ENCODE measurements at places on chromosomes 1 and 21.

DNA sequence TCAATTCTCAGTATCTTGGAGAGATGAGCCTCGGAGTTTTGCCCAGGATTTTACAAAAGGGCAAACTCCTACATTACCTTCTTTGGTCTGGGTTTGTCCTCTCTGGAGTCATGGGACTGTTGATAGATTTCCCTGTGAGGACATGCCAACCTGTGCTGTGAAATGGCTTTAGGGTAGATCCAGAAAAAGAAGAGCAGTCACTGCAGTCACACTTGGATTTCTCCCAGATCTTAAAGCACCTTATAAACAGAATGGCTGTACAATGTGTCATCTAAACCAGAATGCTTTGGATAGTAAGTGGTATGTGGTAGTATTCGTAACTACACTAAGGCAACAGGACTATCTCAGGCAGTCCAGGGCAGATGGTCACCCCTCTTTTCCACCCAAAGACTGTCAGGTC, 1.9 kb upstream of the CSRP1 start:
- no peak for DNase-seq

DNA sequence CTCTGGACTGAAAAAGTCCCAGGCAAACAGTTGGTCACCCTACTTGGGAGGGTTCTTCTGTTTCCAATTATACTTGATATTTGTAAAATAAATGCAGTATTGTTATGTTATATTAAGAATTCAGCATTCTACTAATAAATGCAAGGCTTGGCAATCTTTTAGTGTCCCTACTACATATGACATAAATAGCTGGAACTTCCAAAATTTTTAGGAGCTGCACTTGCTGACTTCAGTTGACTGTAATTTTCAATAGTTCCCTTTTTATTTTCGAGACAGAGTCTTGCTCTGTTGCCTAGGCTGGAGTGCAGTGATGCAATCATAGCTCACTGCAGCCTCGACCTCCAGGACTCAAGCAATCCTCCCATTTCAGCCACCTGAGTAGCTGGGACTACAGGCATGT, 20.0 kb downstream of the FOXD3 start:
- DNase-seq: no peak

DNA sequence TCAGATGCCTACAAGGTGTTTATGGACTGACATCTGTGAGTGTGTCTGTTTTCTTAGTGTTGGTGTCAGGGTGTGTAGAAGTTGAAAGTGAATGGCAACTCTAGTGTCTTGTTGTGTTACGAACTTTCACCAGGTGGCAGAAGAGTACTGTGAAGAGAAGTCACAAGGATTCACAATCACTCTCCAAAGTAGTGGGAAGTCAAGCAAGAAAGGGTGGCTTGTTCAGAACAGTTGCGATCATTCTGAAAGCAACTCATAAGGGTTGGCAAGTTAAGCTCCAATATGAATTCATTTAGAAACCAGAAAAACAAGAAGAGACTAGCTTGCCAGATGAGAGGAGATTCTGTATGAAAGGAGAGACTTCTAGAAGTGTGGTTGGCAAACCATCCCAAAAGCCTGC, 86.1 kb downstream of the FASLG start:
- DNase-seq: peak; percentile 64

DNA sequence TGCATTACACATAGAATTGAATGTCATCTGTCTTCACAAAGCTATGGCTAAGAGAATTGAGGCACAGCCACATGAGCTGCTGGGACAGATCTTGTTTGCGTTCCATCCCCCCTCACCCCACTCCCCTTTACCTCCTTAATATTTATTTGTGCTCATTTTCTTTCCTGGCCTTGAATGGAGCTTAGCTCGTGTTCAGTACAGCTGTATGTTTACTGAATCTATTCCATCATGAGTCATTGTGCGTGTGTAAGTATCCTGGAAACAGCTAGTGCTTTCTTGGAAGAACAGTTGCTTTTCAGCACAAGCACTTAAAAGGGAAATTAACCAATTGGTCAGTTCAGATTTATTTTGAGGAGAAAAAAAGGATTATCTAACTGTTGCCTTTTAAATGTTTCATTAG, 14.7 kb downstream of the PROX1 start:
- no peak for DNase-seq

GRCh38 chr21:21764281-21764680, 766.1 kb downstream of the NCAM2 start:
- DNase-seq: no peak

GRCh38 chr1:172338295-172338735, 82.2 kb upstream of the C1orf105 start:
- DNase-seq: no peak

DNA sequence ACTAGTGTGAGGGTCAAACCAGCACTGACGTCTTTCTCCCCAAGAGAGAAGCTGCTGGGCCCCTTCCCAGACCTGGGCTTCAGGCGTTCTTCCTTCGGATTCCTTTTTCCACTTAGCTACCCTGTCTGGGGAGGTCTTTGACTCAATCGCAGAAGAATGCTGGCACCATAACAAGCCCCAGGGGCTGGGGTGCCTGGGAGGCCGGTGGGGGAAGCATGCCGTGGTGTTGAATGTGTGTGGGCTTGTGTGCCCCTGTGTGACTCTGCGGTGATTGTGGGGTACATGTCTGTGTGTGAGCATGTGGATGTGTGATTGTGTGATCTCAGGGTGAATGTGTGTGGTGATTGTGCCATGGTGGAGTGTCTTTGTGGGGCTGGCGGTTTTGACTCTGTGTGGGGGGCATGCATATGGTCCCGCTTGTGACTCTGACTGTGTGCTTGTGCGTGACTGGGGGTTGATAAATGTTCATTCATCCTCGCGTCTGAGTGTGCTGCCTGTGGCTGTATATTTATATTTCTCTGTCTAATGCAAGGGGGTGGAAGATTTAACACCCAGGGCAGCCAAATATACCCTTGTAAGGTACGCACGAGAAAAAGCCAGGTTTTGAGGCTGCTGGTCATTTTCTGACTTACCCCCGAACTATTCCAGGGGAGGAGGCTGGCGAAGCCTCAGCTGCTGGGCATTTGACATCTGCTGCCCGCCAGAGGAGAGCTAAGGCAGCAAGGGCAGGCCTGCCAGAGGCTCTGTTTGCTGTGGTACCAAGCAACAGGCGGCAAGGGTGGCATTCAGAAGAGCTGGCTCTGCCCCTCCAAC, 1.1 kb upstream of the SYNC start:
- DNase-seq: no peak

- no peak for DNase-seq
Observed at GRCh38 chr1:167517535-167518330, 596 bp downstream of the CD247 start.

GRCh38 chr1:230147253-230148125, 80.5 kb downstream of the GALNT2 start:
- DNase-seq: no peak

DNA sequence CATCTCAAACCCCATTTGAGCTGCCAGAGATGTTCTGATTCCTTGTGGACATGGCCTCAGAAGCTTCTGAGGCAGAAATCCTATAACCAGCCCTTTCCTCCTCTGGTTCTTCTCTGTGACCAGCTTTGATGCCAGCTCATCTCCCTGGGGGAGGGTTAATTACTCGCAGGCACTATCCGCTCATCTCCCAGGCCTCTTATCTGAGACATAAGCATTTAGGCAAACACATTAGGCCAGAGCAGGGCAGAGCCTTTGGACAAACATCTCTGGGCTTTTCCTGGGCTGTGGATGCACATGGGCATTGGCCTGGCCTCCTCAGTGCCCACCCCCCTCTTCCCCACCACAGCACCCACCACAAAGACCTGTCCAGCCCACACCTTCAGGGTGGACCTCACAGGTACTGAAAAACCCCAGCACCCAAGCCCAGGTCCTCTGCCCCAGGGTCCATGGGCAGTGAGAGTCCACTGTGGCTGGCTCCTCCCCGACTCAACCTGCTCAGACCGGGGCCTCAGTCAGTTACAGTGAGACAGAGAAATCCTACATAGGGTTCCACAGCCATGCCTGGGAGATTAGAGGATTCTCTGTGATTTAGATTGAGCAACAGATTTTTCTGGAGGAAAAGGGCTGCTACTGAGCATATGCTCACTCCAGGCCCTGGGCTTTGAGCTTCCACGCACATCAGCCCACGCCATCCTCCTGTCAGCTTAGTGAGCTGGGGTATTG, 26.9 kb downstream of the IGSF21 start:
- DNase-seq: no peak

DNA sequence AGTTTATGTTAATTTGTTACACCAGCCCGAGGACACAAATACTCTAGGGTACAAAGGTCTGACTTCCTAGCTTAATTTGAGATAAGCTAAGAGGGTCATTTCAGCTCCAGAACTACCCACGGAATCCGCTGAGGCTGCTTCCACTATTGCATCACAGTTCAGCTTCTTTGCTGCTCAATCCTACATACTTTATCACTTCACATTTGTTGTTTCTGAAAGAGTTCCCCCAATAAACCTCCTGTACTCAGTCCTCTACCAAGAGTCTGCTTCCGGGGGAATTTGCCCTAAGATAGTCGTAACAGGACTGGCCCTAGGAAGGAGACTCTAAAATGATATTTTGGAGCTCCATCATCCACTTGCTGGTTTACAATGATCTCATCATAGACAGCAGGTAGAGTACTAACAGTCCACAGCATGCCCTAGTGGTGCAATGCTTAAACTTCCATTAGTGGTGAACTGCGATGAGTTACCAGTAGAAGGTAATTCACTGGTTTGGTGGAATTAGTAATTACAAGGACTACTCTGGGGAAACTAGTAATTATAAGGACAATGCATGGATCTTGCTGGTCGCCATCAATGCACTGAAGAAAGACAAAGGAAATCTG, 229.3 kb downstream of the USH2A start:
- DNase-seq: peak; percentile 36

DNA sequence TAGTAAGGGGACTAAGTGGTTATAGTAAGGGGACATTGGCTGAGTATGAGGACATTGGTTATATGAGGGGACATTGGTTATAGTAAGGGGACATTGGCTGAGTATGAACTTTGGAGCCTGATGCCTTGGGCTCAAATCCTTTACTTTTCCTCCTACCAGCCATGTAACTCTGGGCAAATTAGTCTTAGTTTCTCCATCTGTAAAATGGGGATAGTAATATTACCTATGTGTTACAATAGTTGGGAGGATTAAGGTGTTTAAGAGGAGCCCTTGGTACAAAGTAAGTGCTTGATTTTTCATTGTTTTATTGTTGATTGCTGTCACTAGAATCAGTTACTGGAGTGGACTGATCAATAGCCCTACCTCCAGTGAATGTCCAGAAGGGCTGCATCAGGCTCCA, 2.8 kb downstream of the OSCP1 start:
- DNase-seq: no peak

GRCh38 chr1:30540611-30541192, 182.7 kb downstream of the MATN1 start:
- no peak for DNase-seq

- DNase-seq: peak; percentile 44
Observed at GRCh38 chr1:192826791-192827546, 18.1 kb downstream of the RGS2 start.

DNA sequence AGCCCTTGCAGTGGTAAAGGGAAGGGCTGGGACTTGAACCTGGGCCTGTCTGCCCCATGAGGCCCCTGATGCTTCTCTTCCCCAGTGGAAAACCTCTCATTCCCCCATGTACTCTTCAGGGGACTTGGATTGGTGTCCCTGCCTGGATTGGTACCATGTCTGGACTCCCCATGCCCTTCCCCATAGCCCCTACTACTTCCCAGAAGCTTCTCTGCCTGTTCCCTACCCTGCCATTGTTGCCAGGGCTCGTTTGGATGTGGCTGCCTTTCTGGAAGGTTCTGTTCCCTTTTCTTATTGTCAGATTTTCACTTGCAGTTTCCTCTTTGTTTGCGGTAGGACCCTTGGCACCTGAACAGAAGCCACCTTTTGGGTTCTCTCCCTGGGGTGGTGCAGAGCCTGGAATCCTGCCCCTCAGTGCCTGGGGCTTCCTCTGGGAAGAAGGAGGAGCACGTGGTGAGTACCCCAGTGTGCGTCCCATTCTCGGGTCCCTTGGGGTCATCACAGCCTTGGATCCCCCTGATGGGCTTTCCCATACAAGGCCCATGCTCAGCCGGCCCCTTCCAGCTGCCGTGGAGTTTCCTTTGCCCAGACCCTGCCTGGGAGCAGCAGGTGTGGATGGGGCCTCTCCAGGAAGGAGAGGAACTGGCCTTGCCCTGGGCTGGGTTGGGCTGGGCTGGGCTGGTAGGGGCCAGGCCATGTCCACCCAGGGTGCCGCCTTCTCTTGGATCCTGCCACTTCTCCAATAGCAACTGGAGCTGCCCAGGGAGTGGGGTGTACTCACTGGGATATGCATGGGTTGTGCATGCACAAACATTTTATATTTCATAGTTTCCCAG, 281.1 kb downstream of the PTPRU start:
- DNase-seq: no peak

DNA sequence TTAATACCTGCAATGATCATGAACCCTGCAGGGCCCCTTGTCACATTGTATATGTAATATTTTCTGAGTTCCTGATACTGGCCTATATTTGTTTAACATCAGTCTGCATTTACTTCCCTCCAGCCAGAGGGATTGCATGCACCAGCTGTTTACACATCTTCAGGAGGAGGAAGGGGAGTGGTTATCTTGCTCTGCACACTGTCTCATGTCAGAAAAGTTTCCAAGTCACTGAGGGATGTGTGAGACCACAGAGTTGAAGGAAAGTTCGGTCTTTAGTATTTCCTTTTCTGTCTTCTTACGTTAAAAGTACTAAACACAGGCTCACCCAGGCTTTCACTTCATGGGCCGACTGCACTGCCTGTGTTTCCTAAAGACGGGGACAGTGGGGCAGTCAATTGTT, 574.1 kb downstream of the LMO4 start:
- DNase-seq: no peak

- DNase-seq: no peak
Observed at GRCh38 chr1:189609167-189609566, 868.5 kb downstream of the BRINP3 start.
